ENCODE measurements at places on chromosomes 3 and 15.

- DNase-seq: no peak
These were observed 49.1 kb downstream of the PDHB start for GRCh38 chr3:58384381-58385090.

- no peak for DNase-seq
These were observed 257.9 kb upstream of the KCNH8 start for GRCh38 chr3:18890449-18890848.

DNA sequence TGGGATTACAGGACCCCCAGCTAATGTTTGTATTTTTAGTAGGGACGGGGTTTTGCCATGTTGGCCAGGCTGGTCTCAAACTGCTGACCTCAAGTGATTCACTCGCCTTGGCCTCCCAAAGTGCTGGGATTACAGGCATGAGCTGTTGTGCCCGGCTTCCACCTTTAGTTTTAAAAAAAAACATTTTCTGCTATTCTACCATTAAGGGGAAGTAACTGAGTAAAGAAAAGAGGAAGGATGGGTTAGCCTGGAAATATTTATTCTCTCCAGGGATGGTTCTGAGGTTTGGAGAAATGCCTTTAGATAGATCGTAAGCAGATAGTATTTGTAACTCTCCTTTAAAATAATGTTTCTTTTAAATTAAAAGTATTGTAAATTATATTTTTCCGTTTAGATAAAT is 3.1 kb downstream of the AP4E1 start:
- DNase-seq: no peak

DNA sequence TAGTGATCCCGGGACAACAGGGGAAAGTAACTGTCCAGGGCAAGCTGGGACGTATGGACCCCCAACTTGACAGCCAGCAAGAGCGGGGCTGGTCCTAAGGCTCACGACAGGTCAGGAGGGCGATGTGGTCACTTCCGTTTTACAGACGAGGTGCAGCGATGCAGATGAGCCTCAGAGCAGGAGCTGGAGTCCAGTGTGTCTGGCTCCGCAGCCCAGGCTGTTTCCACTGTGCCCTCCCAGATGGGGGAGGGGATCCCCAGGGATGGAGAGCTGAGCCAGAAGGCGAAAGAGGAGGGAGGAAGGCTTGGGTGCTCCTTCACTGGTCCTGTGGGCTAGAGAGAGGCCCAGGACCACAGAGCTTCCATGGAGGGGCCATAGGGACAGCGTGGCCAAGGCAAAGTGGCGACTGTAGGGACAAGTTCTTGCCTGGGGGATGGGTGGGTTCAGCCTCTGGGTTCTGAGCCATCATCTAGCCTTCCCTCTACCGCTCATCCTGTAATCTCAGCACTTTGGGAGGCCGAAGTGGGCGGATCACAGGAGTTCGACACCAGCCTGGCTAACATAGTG is 5.7 kb downstream of the SNX33 start:
- DNase-seq: no peak

- DNase-seq: no peak
These were observed 101.7 kb downstream of the IGSF11 start for GRCh38 chr3:118932822-118933558.

- no peak for DNase-seq
These were observed 37.5 kb upstream of the IQSEC1 start for GRCh38 chr3:13110678-13111116.

DNA sequence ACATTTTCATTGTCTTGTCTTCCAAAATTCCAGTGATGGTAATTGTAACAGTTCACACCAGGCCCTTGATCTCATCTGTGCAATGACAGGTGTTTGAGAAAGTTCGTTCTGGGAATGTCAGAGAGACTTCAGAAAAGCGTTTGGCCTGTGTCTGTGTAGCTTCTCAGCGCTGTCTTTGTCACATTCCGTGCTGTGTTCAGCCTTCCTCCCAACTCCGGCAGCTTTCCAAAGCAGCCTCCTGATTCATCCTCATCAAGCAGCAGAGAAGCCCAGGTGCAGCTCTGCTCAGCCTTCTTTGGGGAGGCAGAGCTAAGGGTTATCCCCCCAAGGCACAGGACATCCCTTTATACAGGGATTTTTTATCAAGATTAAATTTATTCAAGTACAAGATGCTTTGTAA is 494.0 kb upstream of the SUCLG2 start:
- DNase-seq: no peak

GRCh38 chr3:104368760-104369159 is 997.9 kb upstream of the ALCAM start:
- no peak for DNase-seq

DNA sequence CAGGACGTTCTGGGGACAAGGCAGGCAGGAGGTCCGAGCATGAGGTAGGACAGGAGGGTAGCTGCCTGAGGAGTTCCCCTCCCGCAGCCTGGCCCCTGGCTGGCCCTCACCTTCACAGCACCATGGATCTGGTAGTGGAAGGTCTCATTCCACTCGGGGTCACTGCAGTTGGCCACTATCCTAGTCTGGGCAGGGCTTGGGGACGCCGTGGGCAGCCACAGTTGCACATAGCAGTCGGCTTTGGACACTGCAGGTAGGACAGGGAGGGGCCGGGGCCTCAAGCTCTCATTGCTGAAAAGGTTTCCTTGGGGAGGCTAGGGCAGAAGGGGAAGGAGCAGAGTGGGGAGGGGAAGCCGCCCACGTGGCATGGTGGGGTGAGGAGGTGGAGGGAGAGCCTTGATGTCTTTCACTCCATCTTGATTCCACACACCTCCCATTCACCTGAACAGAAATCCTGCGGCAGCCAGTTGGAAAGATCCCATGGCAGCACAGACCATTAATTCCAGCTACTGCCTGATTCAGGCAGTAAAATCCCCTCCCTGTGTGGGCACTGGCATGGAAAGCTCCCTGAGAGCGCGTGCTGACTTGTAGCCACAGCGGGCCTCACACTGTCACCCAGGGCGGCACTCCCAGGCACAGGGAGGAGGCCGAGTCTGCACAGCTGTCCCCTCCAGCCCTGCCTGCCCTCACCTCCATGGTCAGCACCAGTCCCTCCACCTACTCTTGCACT is 2.1 kb downstream of the PLA2G4F start:
- DNase-seq: no peak

- peak; percentile 57 for DNase-seq
These were observed 3.2 kb downstream of the ZDHHC19 start for GRCh38 chr3:196207833-196208607.

DNA sequence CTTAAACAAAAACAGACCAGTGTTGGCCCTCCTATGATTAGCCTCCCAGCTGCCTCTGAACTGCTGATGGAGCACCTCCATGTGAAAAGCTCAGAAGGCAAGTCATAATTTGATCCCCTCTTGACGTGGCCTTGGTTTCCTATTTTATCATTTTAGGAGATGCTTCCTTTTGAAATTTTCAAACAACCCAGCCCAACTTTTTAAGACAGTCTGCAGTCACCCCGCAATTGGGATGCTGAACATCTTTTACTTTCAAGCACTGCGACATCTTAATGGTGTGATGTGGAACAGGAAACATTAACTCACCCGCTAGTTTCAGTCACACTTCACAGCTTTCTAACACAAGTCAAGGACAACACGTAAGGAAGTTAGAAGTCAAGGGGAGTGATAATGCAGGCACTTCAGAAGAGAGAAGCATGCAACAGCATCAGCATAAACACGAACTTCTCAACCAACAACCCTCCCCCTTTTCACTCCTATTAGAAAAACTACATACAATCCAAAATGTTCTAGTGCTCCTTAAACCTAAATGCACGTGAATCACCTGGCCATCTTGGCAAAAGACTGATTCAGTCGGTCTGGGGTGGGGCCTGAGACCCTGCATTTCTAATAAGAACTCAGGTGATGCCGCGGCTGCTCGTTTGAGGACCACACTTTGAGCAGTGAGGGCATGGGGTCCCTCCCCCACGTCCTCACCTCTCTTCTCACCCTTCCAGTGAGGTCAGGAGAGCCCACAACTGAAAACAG is 161.5 kb downstream of the FOXP1 start:
- no peak for DNase-seq

DNA sequence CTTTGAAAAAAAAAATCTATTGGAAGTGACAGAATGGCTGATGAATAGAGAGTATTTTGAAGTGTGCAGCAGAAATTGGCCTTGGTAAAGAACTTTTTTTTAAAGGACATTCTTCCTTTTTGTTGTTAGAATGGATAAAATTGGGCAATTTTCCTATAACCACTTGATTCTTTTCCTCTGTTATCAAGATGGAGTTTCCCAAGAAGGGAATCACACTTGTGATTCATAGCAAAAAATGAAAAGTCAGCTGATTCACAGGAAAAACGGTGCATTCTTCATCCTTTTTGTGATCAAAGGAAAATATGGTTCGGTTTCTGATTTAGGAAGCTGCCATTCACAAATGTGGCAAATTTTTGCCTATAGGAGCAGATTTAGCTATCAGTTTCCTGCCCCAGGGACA is 486.8 kb downstream of the GBE1 start:
- no peak for DNase-seq

GRCh38 chr3:37768107-37768809 is 93.4 kb upstream of the CTDSPL start:
- DNase-seq: no peak

- no peak for DNase-seq
These were observed 38.9 kb upstream of the KIF23 start for GRCh38 chr15:69375151-69375790.

DNA sequence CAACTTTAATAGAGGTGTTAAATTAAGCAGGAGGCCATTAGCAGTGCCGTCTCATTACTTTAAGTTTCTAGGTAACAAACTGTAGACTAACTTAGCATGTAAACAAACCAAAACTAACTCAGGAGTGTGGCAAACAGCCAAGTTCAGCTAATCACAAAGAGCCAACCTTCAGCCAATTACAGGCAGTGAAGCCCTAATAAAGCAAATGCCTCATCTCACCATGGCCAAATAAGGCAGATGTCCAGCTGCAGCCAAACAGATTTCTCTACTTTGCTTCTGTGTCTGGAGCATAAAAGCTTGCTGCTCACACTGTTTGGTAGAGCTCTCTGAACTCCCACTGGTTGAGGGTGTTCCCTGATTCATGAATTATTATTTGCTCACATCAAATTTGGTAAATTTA is 835.4 kb upstream of the GBE1 start:
- DNase-seq: no peak

GRCh38 chr3:41792806-41793205 is 169.1 kb downstream of the ULK4 start:
- no peak for DNase-seq

GRCh38 chr15:58392141-58392540 is 39.6 kb upstream of the LIPC start:
- no peak for DNase-seq

DNA sequence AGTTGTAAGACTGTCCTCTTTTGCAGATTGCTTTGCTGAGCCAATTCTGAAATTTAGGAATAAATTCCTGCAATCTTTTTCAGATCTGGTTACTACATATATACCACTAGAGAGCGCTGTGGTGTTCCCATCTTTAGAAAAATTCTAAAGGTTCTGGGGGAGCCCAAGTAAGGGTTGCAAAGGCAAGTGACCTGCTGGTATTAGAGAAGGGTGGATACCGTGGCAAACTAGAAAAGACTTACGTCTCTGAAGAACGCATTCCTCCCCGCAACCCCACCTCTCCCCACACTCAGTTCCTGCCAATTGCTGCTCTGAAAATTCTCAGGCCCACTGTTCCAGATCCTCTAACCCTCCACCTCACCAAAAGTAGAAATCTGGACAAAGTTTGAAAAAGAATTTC is 48.5 kb downstream of the EFHB start:
- no peak for DNase-seq

DNA sequence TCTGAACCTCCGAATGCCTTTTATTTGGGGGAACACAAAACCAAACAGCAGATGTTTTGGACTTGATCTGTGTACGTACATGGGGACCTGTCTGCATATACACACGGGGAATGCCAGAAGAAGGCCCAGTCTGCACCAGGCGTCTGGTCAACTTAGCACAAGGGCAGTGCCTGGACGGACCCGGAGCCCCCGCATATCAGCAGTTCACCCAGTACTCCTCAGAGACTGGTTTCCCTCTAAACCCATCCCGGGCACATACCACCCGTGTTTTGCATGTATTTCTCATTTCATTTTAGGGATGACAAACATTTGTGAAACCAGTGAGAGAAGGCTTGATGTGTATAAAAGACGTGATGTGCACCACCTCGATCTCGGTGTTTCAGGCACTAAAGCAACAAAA is 49.7 kb downstream of the KLHL25 start:
- no peak for DNase-seq

DNA sequence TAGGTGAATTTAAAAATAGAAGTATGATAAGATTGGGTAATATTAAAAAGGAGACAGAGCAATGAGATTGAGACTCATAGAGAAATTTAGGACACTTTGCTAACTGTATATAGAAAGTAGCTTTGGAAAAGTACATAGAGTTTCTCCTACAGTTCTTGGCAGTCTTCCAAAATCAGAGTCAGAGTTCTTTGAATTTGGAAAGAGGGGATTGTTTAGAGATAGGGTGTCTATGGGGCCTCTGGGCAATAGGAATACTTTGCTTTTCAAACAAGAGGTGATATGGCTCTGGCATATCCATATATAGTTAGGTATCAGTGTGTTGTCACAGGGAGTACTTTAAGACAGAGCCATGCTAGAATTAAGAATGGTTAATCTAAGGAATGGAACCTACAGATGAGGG is 477.1 kb upstream of the KCNMB2 start:
- DNase-seq: no peak

GRCh38 chr3:146953511-146953981 is 348.4 kb upstream of the PLSCR5 start:
- no peak for DNase-seq

- DNase-seq: no peak
These were observed 57.2 kb upstream of the ZBTB38 start for GRCh38 chr3:141311170-141311495.

DNA sequence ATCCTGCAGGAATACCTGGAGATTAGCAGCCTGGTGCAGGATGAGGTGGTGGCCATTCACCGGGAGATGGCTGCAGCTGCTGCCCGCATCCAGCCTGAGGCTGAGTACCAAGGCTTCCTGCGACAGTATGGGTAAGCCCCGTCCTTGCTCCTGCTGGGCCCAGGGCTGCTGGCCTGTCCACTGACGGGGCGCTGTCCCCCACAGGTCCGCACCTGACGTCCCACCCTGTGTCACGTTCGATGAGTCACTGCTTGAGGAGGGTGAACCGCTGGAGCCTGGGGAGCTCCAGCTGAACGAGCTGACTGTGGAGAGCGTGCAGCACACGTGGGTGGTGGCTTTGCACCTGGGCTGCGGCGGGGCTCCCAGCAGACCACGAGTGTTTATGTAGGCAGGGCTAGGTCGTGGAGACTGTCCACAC is 5.0 kb downstream of the FES start:
- no peak for DNase-seq

DNA sequence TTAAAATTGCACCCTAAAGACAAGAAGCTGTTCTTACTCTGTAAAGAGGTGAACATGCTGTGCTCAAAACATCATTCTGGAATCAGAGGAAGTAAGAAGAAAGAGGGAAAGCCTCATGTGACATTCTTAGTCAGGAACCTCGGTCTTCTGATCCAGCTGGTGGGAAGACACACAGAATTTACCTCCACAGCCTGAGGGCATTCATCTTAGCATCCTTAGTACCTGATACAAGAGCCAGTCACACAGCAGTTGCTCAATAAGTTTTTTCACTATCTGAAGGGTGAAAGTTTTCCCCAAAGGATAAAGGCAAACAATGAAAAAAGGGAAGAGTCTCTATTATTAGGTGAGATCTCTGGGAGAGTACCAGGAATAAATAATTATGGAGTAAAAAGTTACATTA is 116.8 kb downstream of the SEMA6D start:
- no peak for DNase-seq

- DNase-seq: no peak
These were observed 353.2 kb upstream of the ATP11B start for GRCh38 chr3:182440101-182440500.

- no peak for DNase-seq
These were observed 26.7 kb upstream of the NDUFB4 start for GRCh38 chr3:120569222-120570057.

GRCh38 chr3:55486101-55486856 is 827 bp downstream of the WNT5A start:
- DNase-seq: no peak
